Foreskin keratinocyte (primary cell): ENCODE measurements at places on chromosomes 6 and 20. TPM values are rescaled to one million over a fixed set of nuclear protein-coding genes. Genes with fewer than 3 reads are reported as not detected.
A peak's percentile ranks its signal among the peaks of the same experiment; 100 is the strongest.

The GPR63 gene
- polyA plus RNA-seq = 0.64 and 0.91 TPM in 2 replicates

The C6orf15 gene
- polyA plus RNA-seq = 0.16 and 0.78 TPM in 2 replicates

The FKBP1A gene
- polyA plus RNA-seq = 526 and 553 TPM in 2 replicates

The SLC18B1 gene
- polyA plus RNA-seq = 8.3 and 8.7 TPM in 2 replicates

The FNDC1 gene
- 0.01 and 0.02 TPM in 2 replicates for polyA plus RNA-seq

The APCDD1L gene
- polyA plus RNA-seq = 2.2 and 3.5 TPM in 2 replicates

DNA sequence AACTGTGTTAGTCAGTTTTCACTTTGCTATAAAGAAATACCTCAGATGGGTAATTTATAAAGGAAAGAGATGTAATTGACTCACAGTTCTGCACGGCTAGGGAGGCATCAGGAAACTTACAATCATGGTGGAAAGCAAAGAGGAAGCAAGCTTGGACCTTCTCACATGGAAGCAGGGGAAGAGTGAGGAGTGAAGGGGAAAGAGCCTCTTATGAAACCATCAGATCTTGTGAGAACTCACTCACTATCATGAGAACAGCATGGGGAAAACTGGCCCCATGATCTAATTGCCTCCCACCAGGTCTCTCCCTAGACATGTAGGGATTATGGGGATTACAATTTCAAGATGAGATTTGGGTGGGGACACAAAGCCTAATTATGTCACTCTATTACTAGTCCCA is 41.3 kb upstream of the PLAGL1 start:
- no peak for DNase-seq

DNA sequence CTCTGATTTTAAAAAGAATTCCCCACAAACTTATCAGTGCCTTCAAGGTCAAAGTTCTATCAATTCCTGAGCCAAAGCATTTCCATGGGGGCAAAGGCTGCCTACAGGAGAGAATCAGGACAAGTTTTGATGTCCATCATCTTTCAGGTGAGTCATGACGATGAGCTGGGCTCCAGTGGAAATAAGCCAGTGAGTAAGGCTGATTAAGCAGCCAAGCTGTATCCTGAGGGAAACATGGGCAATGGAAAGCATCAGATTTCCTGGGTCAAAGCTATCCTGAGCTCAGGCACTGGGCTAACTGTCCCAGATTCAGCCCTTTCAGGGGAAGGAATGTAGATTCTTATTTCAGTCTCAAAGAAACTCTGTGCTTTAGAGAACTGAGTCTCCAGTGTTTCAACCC is 377.4 kb downstream of the CD109 start:
- peak; percentile 86 for DNase-seq

- no peak for DNase-seq
These were observed 7.7 kb downstream of the PSMB1 start for GRCh38 chr6:170545405-170545804.

GRCh38 chr6:122432816-122433215 is 33.4 kb downstream of the HSF2 start:
- DNase-seq = no peak

DNA sequence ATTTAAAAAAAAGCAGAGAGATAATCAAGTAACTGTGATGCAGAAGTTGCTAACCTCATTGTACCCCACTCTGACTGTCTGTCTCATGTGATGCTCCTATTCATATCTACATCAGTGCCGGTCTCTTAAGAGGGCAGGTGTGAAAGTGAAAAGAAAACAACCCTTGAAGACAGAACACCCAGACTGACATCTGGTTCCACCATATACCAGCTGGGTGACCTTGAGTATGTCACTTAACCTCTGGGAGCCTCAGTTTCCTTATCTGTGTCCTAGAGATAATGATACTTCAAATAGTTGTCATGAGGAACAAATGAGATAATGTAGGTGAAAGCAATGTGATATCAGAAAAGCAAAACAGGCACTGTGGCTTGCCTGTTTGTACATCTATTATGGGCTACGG is 426.8 kb upstream of the SOX4 start:
- DNase-seq = no peak

DNA sequence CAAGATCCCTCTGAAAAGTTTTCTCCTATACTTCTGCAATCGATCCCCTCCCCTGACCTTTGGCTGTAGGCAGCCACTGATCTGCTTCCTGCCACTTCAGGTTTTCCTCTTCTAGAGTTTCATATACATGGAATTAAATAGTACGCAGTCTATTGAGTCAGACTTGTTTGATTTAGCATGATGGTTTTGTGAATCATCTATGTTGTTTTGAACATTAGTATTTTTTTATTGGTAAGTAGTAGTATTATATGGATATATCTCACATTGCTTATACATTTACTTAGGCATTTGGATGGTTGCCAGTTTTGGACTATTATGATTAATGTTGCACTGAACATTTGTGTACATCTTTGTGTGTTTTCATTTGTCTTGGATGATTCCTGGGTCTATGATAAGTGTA is 518.0 kb downstream of the CD109 start:
- DNase-seq = no peak

DNA sequence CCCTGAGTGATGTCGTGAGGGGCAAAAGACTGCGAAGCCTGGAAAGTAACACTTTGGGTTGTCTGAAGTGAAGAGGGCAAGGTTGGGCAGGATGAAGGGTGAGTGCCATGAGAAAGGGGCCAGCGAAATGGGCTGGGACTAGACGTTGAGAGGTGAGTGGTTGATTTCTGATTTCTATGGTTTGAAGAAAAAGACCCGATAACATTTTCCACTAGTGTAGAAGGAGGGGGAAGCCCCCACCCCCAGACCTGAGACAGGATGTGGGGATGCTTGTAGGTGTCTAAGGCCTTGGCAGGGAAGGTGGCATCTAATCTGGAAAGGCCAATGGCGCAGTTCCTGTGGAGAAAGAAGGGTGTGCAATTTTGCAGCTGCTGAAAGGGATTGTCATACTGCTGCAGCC is 25.3 kb upstream of the KIF3B start:
- DNase-seq = no peak

DNA sequence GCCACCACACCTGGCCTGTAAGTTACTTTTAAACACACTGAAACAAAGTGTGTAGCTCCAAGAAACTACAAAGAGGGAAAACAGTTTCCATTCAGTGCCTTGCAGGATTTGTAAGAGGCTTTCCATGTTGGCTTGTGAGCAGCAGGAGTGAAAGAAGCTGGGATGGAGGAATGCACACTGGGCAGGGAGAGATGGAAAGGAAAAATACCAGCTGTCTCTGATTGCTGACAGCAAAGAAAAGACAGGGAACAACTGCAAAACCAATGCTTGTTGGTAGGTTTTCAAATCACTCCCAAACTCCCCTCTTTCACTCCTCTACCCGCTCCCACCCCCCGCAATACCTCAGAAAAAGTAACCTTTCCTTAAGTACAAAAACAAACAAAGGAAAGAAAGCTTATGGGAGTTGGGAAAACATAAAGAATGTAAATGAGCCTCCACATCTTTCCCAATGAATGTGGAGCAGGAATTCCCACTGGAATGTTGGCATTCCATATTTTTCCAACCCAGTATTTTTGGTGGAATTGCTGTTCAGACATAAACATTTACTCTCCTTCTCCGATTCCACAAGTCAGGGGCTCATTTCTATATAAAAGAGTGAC is 166.1 kb downstream of the THBS2 start:
- DNase-seq = no peak

GRCh38 chr6:34275128-34275804 is 26.5 kb upstream of the SMIM29 start:
- no peak for DNase-seq

DNA sequence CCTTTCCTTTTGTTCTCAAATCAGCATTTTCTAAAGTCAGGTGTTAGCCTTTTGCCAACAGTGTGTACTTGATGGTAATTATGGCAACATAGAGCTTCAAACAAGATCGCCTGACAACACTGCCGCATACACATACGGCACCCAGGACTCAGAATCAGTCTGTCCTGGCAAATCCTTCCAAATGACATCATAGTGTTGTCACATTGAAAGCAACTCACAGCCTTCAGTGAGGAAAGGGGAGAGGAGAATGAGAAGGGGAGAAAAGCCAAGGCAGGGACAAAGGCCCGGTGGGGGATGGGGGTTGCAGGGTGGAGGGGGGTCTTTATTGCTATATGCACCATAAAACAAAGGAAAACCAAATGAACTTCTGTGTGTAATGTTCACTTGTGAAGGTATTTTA is 65.7 kb upstream of the PTGIS start:
- no peak for DNase-seq

DNA sequence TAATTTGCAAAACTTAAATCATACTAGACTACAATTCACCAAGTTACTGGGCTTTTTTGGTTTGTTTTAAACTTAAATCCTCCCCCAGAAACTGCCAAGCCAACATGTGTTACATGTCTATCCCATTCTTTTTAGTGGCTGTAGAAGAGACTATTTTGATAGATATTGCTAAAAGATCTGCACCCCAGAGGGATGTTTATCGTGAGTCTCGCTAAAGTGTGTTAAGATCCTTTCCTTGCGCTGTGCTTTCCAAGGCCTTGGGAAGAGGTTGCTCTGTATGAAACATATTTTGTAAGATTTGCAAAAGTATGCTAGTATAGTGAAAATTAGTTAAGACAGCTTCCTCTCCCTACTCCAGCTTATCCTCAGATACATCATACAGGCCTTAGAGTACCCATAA is 63.0 kb downstream of the GPX5 start:
- no peak for DNase-seq

DNA sequence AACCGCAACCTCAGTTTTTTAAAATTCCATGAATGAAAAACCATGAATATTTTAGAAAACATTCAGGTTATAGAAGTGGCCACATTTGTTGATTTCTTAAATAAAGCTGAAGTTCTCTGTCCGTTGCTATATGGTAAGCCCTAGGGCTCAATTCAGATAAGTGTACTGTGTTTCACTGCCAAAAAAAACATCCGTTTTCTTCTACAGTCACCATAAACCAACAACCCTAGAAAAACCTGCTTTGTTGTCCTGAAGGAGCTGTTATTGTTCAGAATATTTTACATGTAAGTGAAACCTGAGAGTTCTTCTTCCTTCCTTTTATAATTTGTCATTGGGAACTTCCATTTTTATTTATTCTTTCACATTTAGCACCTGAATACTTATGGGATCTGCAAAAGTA is 274.1 kb downstream of the TFAP2A start:
- DNase-seq = no peak

DNA sequence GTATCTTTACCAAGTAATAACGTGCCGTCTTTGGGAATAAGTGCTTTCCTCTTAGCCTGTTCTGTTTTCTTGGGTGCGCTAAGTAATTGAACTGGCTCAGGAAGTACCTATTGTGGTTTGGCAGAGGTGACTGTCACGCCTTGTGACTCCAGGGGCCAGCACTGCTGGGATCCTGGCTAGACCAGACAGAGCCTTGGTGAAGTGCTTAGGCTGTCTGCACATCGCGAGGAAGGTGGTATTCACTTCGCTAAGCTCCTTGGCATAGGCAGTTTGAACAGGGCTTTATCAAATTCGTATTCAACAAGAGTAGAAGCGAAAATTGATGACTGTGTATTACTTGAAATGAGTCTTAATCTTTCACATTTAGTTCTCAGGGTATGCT is 17.6 kb downstream of the PRDM1 start:
- DNase-seq = no peak

DNA sequence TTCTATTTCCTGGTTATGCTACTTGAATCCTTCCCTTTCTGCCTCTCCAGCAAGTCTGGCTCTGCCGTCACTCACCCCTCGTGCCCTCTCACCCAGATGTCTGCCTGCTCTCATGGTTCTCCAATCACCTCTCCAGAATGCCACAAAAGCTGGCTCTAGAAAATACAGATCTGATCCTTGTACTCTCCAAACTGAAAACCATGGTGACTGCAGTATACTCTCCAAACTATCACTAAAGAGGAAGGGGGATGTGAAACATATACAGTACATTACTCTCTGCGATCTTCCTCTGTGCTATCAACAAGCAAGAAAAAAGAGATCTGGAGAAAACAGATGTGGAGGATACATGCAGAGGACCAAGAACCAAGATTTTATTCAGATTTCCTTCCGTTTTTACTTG is 91.1 kb downstream of the ATXN1 start:
- no peak for DNase-seq

DNA sequence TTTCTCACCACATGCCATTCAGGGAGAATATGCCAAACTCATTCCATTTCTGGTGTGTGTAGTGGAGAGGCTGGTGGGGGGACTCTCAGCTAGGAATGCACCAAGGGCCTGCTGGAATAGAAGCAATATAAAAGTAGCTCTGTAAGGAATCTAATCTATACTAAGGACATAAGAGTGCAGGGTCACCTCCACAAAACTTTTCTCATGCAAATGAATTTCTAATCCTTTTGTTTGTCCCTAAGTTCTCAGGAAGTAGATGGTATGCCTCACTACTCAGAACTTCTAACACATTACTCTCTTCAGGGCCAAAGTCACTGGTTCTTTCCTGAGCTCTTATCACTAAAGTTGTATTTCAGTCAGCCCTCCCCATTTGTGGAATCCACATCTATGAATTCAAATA is 427.2 kb downstream of the C6orf118 start:
- DNase-seq = no peak

DNA sequence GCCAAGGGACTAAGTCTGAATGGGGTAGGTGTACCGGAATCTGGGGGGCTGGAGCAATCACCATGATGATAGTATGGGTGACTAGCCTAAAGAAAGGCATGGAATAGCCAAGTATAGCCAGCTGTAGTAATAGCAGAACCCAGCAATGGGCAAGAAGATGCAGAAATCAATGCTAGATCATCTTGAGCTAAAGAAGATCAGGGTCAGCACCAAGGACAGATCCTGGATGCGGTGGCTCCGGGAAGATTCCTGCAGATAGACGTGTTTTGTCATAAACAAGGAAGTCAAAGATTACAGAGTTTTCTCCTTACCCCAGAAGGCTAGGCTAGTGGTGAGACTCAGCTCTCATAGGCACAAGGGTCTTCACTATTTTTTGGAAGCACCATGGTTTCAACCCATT is 561.6 kb upstream of the CHD6 start:
- no peak for DNase-seq

DNA sequence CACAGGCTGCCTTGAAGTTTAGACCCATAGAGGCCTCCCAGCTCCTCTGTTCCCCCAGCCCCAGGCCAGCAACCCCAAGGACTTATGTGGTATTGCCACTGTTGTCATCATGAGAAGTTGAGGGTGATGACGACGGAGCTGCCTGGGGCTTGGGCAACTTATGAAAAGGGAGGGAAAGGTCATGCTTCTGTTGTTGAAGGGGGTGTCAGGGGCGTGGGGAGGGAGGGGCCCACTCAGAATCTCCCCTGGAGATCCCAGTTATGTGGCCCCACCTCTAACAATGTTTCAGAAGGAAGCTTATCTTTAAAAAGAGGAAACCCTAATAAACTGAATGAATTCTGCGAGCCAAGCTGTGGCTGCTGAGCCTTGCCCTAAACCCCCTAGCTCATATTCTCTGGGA is 4.2 kb downstream of the ADTRP start:
- DNase-seq = no peak

DNA sequence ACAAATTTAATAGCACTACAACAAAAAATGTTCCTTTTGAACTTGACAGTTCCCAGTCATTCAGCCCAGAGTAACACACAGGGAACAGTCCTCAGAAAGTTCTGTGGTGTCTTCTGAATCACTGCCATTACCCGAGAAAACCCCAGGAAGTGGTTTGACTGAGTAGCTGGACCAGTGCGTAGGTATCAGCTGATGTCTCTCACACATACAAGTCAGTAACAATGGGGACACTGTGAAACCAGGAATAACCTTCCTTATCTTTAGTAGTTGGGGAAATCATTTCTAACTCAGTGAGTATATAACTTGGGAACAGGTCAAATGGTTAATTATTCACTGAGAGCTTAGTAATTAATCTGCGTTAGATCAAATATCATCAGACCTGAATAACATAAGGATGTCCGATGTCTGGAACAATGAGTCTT is 73.1 kb downstream of the HIVEP2 start:
- peak; percentile 89 for DNase-seq
